ENCODE measurements at places on chromosomes 13 and 19.

DNA sequence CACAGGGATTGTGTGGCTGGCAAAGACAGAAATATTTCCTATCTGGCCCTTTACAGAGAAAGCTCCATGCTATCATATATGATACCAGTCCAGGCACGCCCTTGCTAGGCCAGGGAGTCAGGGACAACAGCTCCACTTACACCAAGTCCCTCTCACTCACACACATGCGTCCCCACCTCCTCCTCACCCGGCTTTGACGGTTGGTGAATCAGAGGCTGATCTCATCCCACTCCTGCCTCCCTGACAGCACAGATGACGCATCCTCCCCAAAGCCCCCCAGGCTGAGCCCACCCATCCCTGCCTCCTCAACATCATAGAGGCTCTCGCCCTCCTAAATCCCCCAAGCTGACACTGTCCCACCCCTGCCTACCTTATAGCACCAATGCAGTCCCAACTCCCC is 62.7 kb downstream of the F2RL3 start:
- DNase-seq, result no peak

DNA sequence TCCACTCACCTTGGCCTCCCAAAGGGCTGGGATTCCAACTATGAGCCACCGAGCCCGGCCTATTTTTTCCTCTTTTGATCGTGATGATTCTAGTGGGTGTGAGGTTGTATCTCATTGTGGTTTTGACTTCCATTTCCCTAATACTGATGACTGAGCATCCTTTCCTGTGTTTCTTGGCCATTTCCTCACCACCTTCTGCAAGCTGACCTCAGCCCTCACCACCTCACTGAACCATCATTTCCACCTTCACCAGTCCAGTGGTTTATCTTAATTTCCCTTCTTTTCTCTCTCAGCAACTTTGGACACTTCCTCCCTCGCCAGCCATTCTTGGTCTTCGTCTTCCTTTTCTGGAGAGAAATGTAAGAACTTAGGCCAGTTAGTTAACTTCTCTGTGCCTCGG is 13.0 kb upstream of the BICRA start:
- DNase-seq, result no peak

DNA sequence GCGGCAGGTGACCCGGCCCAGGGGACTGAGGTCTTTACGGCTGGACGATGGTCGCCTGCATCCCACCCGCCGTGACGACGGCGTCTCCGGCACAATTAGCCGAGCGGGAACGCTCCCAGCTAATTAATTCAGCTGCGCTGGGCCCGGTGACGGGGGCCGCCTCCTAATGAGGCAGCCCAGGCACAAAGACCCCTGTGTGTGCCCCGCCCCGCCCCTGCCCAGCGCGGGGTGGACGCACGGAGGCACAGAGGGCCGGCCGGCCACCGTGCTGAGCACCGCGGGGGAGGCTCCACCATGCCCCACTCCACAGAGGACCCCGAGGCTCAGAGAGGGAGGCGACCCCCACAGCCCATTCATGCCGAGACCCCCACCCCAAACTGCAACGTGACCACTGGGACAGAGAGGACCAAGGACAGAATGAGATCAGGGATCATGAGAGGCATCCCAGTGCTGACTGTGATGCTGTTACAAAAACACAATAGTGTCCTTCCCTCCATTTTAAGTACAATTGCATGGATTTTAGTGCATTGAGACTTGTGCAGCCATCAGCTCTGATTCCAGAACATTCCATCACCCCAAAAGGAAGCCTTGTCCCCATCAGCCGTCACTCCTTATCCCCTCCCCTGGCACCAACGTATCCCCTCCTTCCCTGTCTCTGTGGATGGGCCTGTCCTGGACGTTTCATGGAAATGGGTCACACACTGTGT is 17.0 kb downstream of the EFNA2 start:
- DNase-seq, result no peak

- DNase-seq, result no peak
Observed at GRCh38 chr19:1073063-1073955, 6.3 kb downstream of the ARHGAP45 start.

- no peak for DNase-seq
Observed at GRCh38 chr13:109033090-109033489, 403.7 kb downstream of the MYO16 start.

GRCh38 chr13:24529478-24529877 is 16.9 kb upstream of the PARP4 start:
- DNase-seq, result no peak

- no peak for DNase-seq
Observed at GRCh38 chr13:47546391-47547225, 454.5 kb downstream of the SUCLA2 start.

- no peak for DNase-seq
Observed at GRCh38 chr19:4144666-4145249, 8.7 kb upstream of the CREB3L3 start.

DNA sequence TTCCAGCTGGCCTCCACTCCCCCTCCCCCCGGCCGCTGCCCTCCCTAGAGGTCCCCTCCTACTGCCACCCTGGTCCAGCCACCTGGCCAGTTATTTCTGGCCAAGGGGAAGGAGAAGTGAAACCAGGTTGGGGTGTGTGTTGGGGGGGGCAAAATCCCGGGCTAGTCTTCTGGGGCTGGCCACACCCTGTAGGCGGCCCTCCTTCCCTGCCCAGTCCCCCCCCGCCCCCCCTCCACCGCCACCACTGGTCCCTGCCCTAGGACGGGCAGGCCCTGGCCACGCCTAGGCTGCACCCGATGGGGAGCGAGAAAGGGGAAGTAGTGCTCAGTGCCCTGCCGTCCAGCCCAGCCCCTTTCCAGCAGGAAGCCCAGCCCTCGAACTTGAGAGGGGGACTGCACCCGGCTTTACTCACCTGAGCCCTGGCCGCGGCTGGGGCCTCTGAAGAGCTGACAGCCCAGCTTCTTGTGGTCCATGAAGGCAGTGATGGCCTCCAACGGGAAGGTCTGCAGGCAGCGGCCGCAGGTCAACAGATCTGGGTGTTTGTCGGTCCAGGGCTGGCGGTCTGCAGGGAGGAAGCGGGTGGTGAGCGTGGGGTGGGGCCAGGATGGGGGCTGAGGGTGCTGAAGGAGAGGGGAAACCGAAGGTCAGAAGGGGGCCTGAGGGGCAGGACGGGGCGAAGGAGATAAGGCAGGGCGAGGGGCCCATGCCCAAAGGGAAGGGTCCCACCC is 813 bp downstream of the ZNF296 start:
- peak; percentile 37 for DNase-seq

DNA sequence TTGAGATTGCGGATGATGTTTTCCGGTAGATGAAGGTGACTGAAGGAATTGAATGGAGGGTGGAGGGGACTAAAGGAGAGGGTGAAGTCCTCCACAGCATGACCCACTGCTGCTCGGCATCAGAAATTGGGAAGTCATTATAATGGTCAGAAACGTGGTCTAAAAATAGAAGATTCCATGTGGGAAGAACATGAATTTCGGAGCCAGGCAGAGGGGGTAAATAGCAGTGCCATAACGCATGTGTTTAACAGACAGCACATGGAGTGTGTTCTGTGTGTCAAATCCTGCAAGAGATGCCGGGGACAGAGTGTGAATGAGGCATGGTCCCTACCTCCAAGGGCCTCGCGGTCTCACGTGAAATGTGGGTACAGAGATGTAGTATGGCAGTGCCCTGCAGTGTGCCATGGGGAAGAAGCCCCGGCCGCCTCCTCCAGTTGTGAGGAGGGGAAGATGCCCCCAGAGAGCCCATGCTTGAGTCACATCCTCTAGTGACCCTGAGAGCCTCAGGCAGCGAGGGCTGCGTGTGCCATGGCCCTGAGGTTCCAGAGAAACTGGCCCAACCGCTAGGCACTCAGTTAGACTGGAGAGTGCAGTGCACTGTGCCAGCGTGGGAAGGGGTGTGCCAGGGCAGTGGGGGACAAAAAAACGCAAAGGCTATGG is 106.1 kb downstream of the COL4A2 start:
- no peak for DNase-seq

GRCh38 chr13:114237415-114238112 is 2.9 kb downstream of the CDC16 start:
- no peak for DNase-seq

DNA sequence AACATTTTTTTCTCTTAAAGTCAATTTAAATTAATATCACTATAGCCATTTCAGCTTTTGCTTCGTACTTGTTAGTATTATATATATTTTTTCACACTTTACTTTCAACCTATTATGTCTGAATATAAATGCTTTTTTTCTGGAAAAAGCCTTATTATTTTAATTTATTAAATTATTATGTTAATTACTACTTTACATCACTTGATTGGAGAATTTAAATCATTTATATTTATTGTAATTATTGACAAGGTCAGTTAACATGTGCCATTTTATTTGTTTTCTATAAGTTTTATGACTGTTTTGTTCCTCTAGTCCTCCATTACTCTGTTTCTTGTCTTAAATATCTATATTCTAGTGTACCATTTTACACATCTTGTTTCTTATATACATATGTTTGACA is 1333.4 kb upstream of the MIR17HG start:
- DNase-seq, result no peak

DNA sequence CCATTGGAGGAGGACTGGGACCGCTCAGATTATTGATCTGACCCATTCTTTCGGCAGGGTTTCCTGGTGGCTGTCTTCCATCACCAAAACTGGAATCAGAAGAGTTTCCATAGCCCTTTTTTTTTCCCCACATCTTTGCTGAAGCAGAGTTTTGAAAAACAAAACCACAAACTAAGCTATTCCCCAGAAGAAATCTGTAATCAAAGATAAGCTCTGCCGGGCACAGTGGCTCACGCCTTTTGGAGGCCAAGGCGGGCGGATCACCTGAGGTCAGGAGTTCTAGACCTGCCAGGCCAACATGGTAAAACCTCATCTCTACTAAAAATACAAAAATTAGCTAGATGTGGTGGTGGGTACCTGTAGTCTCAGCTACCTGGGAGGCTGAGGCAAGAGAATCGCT is 4.2 kb upstream of the ICAM1 start:
- DNase-seq, result no peak

- no peak for DNase-seq
Observed at GRCh38 chr19:3234800-3235199, 10.3 kb downstream of the CELF5 start.
